Activated CD4-positive, alpha-beta T cell treated with anti-CD3 and anti-CD28 coated beads for 4 hours (primary cell): ENCODE measurements at places on chromosomes 3 and 15.

DNA sequence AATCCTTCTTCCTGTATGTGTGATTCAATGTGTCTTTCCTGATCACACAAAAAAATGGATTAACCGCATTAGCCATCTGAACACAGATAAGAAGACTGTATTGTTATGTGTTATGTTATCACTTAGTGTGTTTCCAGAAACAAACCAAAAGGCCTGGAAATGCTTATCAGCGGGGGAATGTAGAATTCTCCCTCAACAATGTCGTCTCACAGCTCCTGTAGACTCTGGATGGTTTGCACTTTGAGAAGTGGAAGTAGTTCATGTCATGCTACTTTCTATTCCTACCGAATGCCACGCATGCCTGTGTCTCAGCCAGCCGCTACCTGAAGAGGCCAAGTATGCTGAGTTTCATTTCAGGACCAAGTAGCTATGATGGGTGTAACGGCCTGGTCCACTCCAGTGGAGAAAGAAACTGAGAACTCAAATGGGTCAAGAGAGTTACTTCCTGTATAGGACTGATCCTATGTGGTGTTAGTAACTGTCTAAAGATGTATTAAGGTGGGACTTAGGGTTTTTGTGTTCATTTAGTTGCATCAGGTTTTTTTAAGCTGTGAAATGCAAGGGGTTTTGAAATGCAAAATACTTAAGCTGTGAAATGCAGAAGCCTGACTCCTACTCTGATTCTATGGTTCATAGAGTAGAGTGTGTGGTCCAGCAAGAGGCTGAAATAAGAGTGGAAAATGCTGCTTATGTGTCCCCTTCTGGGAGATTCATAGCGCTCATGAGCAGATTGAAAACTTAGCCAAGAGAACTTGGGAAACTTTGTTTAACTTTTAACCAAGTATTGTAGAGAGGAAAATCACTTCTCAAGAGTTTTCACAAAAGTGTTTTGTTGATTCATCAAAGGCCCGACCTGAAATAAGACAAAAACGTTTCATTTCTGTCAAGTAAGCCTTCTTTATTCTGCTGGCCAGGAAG, 118.5 kb upstream of the LMOD3 start:
- no peak for DNase-seq

- DNase-seq: no peak
These were observed 192.1 kb upstream of the EOMES start for GRCh38 chr3:27914199-27914598.

DNA sequence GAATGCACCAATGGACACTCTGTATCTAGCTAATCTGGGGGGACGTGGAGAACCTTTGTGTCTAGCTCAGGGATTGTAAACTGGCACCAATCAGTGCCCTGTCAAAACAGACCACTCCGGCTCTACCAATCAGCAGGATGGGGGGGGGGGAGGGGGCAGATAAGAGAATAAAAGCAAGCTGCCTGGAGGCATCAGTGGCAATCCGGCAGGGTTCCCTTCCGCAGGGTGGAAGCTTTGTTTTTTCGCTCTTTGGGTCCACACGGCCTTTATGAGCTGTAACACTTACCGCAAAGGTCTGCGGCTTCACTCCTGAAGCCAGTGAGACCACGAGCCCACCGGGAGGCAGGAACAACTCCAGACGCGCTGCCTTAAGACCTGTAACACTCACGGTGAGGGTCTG, 827.1 kb downstream of the PLOD2 start:
- DNase-seq: no peak

DNA sequence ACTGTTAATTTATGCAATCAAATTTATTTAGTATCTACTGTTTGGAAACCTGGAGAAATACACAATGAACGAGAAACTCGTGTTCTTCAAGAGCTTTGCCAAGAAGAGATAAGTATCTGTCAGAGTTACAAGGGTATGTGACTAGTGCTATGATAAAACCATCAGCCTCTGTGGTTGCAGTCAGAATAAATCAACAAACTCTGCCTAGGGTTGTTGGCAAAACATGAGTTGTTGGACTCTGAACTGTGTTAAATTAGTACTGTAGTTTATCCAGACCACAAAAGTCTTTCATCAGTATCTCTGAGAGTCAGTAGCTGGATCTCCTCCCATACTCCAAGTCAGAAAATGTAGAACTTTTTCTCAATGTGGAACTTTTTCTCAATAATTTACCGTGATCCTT, 918.4 kb downstream of the NAALADL2 start:
- DNase-seq: no peak
